Activated CD4-positive, alpha-beta T cell treated with anti-CD3 and anti-CD28 coated beads for 1 hour (primary cell): ENCODE measurements at places on chromosomes 6 and 20.

DNA sequence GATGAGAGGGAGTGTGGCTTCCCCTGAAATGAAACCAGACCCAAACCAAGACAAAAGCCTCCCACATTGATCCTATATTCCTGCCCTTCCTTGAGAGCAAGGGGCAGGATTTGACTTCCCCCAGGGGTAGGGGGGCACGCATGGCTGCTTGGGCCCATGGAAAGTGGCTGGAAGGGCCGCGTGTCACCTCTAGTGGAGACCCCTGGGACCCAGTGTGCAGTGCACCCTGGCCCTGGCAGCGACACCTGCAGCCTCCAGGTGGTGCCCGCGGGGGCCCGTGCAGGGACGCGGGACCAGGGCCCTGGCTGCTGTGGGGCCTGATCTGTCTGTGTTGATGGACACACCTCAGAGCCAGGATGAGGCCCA, 18.0 kb upstream of the SLCO4A1 start:
- DNase-seq: no peak

DNA sequence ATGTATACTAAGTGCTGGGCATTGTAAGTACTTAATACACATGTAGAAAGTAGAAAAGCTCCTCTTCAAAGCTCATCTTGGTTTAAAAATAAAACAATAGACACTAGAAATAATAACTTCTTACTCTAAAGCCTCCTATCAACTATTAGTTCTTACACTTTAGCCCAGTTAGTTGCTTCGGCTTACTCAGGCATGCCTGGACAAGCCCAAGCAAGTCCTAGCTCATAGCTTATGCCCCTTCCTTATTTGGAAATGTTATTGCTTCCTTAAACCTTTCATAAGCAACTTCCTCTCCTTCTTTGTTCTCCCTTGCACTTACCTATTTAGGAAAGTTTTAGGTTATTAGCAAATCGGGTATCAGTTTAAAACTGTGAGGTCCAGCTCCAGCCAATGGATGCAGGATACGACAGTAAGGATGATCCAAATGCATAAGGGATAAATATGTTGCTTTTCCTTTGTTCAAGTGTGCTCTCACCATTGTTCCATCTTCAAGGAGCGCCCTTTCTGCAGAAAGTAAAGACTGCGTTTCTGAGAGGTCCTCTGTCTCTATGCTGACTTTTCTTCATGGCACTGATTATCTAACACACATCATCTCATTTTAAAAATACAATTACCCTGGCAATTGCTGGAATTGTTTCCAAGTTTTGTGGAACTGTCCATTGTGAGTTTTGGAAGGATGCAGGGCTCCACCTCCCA, 12.3 kb downstream of the TMEM30A start:
- DNase-seq: no peak

DNA sequence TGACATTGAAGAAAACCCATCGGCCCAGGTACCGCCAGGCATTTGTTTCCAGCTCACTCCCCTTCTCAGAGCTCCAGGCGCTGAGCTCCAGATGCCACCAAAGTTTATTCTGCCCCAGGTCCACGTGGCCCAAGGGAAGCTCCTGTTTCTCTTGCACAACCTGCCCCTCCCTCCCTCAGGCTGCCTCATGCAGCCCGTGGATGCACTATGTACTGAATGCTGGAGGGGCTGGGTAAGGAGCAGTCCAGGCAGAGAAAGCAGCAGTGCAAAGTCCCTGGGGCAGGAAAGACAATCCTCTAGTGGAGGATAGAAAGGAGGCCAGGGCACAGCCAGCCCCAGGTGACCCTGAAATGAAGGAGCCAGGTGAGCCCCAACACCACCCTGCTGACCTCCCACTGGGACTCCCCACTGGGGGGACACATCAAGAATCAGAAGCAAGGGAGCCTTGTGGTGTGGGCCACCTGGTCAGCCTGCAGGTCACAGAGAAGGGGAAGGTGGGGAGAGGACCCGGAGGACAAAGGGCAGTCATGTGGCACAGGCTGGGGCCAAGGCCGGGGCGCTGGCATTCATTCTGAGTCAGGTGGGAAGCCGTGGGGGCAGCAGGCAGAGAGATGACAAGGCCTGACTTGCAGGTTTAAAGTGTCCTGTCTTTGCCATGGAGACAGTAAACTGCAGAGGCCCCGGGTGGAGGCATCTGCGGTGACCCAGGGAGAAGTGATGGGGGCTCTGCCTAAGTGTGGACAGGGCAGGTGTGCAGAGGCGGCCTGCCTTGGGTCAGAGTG, 230.1 kb downstream of the PREX1 start:
- DNase-seq: no peak

DNA sequence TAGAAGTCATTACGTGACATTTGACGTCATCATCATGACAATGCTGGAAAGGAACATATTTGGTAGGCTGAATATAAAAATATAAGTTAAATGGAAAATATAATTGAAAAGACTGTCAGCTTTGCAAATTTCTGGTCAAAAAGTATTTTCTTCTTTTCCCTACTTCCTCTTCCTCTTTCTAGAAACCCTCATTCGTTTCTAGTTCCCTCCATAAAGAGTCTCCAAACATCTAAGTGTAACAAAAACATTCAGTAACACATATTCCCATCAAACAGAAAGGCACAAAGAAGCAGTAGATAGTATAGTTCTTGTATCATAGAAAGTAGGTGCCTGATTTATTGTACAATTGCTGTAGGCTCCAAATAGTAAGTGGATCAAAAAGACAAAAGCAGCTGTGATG, 150.8 kb upstream of the FAM83B start:
- no peak for DNase-seq

DNA sequence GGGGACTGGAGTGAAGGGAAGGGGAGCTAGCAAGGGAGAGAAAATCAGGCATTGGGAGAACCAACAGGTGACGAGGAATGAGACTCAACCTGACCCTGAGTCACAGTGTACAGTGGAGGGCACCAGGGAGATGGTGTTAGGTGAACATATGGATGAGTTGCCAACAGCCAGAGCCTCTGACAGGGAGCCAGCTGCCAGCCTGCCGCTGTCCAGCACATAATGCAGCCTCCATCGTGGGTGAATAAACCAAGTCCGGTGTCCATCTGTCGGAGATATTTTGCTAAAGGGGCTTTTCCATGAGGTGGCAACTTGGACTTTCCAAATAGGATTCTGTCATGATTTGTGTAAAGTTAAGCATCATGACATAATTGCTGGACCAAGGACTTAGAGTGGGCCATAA, 88.1 kb downstream of the CDH4 start:
- no peak for DNase-seq

GRCh38 chr6:152669895-152670294, 27.8 kb upstream of the MYCT1 start:
- DNase-seq: no peak

GRCh38 chr20:12941025-12941424, 67.7 kb upstream of the SPTLC3 start:
- no peak for DNase-seq

GRCh38 chr6:134870677-134871498, 79.0 kb downstream of the ALDH8A1 start:
- no peak for DNase-seq

DNA sequence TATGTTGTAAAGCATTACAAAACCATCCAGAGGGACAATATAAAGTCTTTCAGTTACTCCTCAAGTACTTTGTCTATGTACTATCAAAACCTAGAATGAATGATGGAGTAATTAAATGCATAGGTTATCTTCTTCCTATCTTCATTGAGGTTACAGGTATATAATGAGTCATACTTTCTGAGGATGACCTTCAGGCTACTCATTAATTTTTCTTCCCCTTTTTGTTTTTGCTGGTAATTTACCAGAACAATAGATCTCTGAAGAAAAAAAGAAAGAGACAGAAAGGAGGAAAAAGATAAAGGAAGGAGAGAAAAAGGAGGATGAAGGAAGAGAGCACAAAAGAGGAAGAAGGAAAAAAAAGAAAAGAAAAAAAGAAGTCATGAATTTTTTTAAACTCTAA, 398.4 kb downstream of the TBC1D32 start:
- DNase-seq: no peak

- no peak for DNase-seq
These were observed 611.9 kb upstream of the MAP3K7 start for GRCh38 chr6:91198588-91199255.

DNA sequence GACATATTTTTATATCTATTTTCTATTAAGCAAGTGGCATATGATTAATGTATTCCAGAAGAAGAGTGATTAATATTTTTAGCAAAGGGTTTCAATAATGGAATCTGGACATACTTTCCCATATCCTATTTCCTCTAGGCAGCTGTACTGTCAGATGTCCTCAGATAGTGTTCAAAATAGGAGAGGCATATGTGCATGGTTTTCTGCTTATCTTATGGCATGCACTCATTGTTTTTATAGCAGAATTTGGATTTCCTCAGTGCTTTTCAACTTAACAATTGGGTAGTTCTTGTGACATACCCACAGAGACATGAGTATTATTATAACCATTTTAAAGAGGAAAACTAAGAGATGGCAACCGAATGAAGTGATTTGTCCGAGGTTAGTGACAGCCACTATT, 12.6 kb upstream of the SLC17A5 start:
- DNase-seq: no peak

GRCh38 chr6:31547727-31548543, 527 bp downstream of the NFKBIL1 start:
- DNase-seq: no peak

DNA sequence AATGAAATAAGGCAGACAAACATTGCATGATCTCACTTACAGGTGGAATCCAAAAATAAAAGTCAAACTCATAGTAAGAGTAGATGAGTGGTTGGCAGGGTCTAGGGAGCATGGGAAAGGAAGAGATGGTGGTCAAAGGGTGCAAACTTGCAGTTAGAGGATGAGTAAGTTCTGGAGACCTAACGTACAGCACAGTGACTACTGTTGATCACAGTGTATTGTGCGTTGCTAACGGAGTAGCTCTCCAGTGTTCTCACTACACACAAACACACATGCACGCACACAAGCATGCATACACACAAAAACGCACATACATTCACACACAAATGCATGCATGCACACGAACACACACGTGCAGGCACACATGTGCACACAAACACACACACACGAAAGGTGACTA, 54.9 kb downstream of the LY86 start:
- DNase-seq: no peak

DNA sequence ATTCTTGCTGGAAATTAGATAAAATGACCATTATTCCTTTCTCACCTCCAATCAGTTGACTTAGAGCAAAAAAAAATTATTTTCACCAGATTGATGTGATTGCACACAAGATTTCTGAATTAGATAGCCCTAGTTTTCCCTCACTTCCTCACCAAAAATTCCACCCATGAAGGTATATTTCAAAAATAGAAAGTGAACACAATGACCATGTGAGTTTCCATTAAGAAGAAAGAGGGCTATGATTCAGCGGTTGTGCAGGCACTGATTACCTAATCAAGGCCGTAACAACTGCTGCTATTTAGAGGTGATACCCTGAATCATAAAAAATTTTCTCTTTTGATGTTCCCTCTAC, 19.5 kb upstream of the RALGAPA2 start:
- no peak for DNase-seq

- DNase-seq: no peak
These were observed 29.8 kb downstream of the DAAM2 start for GRCh38 chr6:39821742-39822532.

DNA sequence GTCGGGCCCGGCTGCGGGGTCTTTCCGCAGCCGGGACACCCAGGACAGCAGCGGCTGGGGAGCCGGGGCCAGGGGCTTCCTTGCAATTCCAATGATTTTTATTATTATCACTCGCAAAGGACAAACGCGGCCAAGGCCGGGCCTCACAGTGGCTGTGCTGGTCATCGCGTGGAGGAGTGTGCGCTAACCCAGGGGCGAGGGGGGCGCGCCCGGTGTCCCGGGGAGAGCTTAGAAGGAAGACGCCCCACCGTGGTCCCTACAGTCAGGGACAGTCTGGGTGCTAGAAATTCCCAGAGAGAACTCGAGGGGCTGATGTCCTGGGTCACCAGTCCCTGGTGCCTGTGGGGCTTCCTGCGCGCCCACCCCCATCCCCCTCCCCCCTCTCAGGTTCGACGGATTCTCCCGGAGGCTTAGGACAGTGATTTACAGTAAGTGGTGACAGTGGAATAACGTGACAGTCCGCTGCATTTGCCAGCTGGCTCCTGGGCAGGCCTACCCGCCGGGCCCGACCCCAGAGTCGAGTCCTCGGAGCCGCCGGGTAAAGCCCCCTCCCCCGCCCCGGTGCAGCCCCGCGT, 9.5 kb downstream of the FOXC1 start:
- no peak for DNase-seq

- no peak for DNase-seq
These were observed 105.8 kb downstream of the EPM2A start for GRCh38 chr6:145629478-145629877.

- no peak for DNase-seq
These were observed 100.6 kb upstream of the MLIP start for GRCh38 chr6:54010340-54011276.

GRCh38 chr20:44803383-44803941, 6.9 kb downstream of the RIMS4 start:
- no peak for DNase-seq

DNA sequence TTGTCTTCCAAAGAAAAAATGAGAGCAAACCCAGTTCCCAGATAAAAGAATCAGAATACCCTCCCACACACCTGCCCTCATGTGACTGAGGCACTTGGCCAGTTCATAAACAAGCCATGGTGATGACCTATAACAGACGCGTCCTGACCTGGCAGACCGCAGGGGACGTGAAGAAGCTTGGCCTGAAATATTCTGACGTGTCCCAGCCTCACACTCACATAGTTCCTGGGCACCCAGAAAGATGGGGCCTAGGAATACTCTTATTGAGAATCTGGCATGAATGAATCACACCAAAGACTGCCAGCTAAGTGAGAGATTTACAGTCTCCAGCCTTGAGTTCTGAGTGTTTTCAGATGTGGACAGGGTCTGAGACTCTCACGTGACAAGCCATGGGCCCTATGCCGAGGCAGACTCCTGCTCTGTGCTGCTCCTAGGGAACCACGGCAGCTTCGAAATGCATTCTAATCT, 17.2 kb upstream of the MAP3K4 start:
- no peak for DNase-seq

- no peak for DNase-seq
These were observed 3.4 kb downstream of the EGFL8 start for GRCh38 chr6:32167761-32168262.

DNA sequence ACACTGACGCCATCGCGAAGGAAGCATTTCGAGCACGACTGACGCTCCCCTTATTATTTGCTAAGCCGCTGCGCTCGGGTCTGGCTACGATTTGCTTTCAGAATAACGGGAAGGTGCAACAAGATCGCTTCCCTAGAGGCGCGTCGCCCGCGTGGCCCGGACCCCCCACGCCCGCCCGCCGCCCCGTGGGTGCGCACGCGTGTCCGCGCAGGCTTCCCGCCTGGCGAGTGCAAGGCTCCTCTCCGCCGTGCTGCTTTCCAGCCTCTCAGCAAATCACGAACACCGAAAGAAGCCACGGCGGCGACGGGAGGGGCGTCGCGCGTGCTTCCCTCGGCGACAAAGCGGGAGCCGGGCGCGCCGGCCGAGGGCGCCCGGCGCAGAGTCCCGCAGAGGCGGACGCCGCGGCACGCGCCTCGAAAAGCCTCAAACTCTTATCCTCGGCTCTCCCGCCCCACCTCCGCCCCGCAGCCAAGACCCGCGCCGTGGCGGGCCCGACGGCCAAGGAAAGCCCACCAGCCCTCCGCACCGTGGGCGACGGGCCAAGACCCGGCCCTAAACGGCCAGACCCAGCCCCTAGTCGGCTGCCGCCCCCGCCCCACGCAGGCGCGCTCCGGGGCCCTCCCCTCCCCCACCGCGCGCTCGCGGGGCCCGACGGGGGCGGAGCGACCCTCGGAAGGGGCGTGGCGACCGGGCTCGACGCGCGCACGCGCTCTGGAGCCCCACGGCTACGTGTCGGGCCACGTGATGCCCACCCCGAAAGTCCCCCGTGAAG, 987 bp upstream of the QKI start:
- peak; percentile 90 for DNase-seq

GRCh38 chr20:13492001-13492481, 146.7 kb downstream of the TASP1 start:
- DNase-seq: no peak
